ENCODE measurements at places on chromosomes 2 and 18. TPM values are rescaled to one million over a fixed set of nuclear protein-coding genes. Genes with fewer than 3 reads are reported as not detected.

Gene NETO1
- not detected for total RNA-seq

GRCh38 chr18:79241755-79242154 is 154.0 kb upstream of the NFATC1 start:
- no peak overlapping the region for H3K4me3 ChIP-seq
- no peaks in the 10 kb centered on the region for H3K36me3 ChIP-seq
- no peaks in the 10 kb centered on the region for H3K27me3 ChIP-seq
- DNase-seq, result no peak
- no peaks in the 10 kb centered on the region for H3K4me1 ChIP-seq

Gene NAT8
- not detected for total RNA-seq

- no peak overlapping the region for H3K4me3 ChIP-seq
- H3K36me3 ChIP-seq, result peaks cover 17% of the 10 kb centered on the region
- DNase-seq, result no peak
- H3K27ac ChIP-seq, result no peak overlapping the region
Observed at GRCh38 chr2:191287820-191288219, 42.6 kb downstream of the MYO1B start.

- peak overlapping the region; percentile 60 for H3K4me3 ChIP-seq
- peaks cover 67% of the 10 kb centered on the region for H3K36me3 ChIP-seq
- peaks cover 15% of the 10 kb centered on the region for H3K4me1 ChIP-seq
- H3K27me3 ChIP-seq, result no peaks in the 10 kb centered on the region
Observed at GRCh38 chr2:86107031-86107430, 996 bp downstream of the PTCD3 start.

Gene C2orf80
- total RNA-seq, result not detected

- H3K36me3 ChIP-seq, result peaks cover 61% of the 10 kb centered on the region
- H3K27ac ChIP-seq, result no peak overlapping the region
- no peak for DNase-seq
- no peak overlapping the region for H3K4me3 ChIP-seq
- no peaks in the 10 kb centered on the region for H3K27me3 ChIP-seq
- peaks cover 6% of the 10 kb centered on the region for H3K4me1 ChIP-seq
Observed at GRCh38 chr2:98598781-98599428, 9.4 kb downstream of the COA5 start.

Gene LAMA1
- total RNA-seq, result 6.4 TPM

- no peaks in the 10 kb centered on the region for H3K36me3 ChIP-seq
- no peak overlapping the region for H3K27ac ChIP-seq
- peaks cover 9% of the 10 kb centered on the region for H3K27me3 ChIP-seq
- DNase-seq, result no peak
- H3K4me3 ChIP-seq, result no peak overlapping the region
- no peaks in the 10 kb centered on the region for H3K4me1 ChIP-seq
Observed at GRCh38 chr2:70411483-70412125, 109.7 kb upstream of the FAM136A start.

DNA sequence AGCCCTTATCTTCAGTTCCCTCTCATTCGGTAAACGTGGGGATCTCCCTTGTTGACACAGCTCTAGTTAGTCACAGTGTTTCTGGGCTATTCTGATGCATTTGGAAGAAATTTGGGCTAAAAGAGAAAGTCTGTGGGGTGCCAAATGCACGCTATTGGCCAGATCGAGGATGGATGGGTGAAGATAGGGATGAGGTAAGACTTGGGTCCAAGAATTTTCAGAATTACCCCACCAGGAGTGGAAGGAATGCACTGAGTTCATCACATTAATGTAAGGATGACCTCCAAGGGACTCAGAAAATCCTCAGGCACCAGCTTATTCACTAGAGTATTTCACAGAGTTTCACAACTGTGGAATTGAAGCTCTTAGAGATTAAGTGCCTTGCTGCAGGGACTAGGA is 49.3 kb downstream of the NRP2 start:
- H3K27ac ChIP-seq, result no peak overlapping the region
- no peak overlapping the region for H3K4me3 ChIP-seq
- H3K27me3 ChIP-seq, result no peaks in the 10 kb centered on the region
- H3K4me1 ChIP-seq, result peaks cover 28% of the 10 kb centered on the region

Gene TMEM182
- total RNA-seq, result 3.7 TPM

Gene WDR35
- 9.4 TPM for total RNA-seq

Measured in SJSA1 (cell line).